Left forelimb (tissue), 1 donor: ENCODE measurements at places on chromosomes 6 and 20.

- no peak for DNase-seq
Observed at GRCh38 chr20:33679758-33680485, 5.7 kb upstream of the NECAB3 start.

DNA sequence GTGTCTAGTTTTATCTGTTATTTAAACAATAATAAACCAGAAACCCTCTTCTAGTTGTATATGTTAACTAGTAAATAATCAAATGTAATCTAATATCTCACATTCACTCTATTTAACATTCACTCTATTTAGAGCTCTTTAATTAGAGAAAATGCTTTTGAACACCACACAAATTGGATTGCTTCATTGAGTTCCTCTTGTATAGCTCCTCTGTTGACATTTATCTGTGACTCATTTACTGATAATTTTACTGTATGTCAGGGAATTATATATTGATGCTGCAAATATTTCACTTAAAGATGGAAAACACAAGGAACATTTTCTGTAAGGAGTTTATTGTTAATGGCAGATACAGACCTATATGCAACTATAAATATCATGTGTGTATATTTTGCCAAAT, 594.6 kb downstream of the COL12A1 start:
- no peak for DNase-seq

- DNase-seq, result no peak
Observed at GRCh38 chr6:142728910-142729481, 216.0 kb downstream of the HIVEP2 start.

- no peak for DNase-seq
Observed at GRCh38 chr20:18465536-18466200, 1.2 kb downstream of the DZANK1 start.
